ENCODE measurements at places on chromosomes 6 and 20.

DNA sequence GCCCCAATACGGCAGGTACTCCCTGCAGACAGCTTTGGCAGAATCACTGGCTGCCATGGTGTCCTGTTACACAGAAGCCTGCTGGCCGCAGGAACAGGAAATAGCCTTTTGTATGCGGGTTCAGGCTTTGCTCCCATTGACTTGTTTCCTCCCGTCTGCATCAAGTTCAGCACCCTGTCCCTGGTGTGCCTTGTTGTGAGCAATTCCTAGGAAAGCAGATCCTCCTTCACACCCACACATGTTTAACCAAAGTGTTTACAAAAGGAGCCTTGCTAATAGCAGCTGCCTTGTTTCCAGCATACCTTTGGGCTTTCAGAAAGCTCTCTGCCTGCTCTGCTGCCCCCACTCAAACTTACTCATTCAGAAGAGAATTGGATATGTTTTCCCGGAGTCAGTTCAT lies 127.2 kb upstream of the SUPT3H start:
- no peak for DNase-seq

- DNase-seq, result no peak
Observed at GRCh38 chr20:24782801-24783630, 166.1 kb upstream of the CST7 start.

- no peak for DNase-seq
Observed at GRCh38 chr20:36120991-36121390, 33.5 kb upstream of the EPB41L1 start.

DNA sequence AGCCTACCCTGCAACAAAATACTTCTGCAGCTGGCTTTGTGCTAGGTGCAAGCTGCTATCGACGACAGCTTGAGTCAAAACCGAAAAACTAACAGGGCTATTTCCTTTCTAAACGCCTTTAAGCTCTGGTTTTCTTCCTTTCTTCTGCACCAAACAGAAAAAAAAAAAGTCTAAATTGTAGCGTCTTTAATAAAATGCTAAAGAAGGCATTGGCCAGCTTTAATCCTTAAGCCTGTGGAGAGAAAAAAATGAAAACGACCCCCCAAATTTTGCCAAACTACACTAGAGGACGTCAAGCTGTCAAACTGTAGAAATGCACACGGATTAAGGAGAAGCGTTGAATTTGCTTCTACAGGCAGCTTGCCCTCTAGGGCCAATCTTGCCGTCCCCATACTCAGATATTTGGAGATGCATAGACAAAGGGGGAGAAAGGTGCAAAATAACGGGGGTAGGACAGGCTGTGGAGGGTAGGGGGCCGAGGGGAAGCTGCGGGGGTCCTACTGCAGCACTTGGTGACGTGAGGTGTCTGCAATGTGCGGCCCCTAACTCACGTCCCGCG lies 1.4 kb upstream of the NRN1 start:
- DNase-seq, result no peak

- no peak for DNase-seq
Observed at GRCh38 chr6:111201244-111201554, 113.9 kb downstream of the SLC16A10 start.
